ENCODE measurements at places on chromosomes 6 and 20.

DNA sequence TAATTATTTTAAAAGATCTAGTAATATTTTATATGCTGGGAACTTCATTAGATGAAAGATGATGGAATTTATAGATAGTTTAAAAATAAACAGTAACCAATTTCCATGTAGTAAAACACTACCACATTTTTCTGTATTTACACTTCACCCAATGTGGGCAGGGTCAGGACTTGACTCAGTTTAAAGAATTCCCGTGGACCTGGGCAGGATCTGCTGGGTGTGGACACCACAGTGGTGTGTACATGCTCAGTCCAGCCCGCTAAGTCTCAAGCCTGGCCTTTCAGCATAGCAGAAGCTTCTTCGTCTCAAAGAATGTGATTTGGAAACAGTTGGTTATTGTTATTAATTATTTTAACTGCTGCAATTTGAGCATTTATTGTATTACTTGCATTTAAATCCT lies 364.2 kb downstream of the SYNE1 start:
- peak; percentile 56 for DNase-seq

- no peak for DNase-seq
Measured at GRCh38 chr20:18323705-18324104, 35.4 kb downstream of the ZNF133 start.

DNA sequence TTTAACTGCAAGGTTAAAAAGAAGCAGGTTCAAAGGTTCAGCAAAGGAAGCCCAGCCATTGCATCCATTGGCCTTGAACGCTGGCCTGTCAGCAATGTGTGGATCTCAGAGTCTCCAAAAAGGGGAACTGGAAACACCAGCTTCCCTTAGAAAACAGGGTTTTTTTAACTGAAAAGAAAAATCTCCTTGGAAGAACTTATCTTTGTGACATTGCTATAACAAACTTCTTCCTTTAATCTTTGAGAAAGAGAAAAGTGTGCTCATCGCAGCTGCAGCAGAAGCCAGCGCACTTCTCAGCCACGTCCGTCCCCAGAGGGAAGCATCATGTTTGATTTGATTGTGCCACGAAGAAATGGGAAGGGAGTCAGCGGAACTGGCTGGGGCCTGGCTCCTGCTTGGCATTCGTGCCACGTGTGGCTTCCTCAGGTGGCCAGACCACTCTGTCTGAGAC lies 215.0 kb downstream of the SYNDIG1 start:
- DNase-seq = no peak

- no peak for DNase-seq
Measured at GRCh38 chr6:160137130-160137988, 15.7 kb downstream of the SLC22A1 start.

- no peak for DNase-seq
Measured at GRCh38 chr20:38534756-38535155, 46.2 kb upstream of the ADIG start.

DNA sequence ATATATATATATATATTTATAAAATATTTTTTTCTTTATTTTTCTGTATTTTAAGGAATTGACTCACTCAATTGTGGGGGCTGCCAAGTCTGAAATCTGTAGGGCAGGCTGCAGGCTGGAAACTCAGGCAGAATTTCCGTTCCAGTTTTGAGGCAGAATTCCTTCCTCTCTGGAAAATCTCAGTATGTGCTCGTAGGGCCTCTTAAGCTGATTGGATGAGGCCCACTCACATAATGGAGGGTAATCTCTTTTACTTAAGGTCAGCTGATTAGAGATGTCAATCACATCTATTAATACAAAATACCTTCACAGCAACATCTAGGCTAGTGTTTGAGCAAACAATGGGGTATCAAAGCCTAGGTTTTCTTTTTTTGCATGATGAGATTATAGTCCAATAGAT lies 244.7 kb upstream of the RNF24 start:
- no peak for DNase-seq

Measured in amniotic epithelial cell (primary cell).